Jurkat, Clone E6-1 (cell line): ENCODE measurements at places on chromosomes 7 and 10.

DNA sequence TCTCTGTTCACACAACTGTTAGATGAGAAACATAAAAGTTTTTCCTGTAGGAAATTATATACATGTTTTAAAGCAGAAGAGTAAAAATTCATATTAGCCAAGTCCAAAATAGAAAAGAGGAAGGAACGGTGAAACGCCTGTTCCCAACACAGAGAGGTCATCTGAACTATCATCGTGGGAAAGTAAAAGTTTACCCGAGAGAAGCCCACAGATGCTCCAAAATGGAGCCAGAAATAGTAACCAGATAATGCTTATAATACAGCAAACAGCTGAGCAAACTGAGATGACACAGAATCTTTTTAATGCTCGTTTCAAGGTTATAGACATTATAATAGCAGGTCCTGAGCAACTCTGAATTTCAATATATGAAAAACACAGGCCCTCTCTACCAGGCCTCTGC, 24.5 kb downstream of the FRMD4A start:
- DNase-seq: no peak

DNA sequence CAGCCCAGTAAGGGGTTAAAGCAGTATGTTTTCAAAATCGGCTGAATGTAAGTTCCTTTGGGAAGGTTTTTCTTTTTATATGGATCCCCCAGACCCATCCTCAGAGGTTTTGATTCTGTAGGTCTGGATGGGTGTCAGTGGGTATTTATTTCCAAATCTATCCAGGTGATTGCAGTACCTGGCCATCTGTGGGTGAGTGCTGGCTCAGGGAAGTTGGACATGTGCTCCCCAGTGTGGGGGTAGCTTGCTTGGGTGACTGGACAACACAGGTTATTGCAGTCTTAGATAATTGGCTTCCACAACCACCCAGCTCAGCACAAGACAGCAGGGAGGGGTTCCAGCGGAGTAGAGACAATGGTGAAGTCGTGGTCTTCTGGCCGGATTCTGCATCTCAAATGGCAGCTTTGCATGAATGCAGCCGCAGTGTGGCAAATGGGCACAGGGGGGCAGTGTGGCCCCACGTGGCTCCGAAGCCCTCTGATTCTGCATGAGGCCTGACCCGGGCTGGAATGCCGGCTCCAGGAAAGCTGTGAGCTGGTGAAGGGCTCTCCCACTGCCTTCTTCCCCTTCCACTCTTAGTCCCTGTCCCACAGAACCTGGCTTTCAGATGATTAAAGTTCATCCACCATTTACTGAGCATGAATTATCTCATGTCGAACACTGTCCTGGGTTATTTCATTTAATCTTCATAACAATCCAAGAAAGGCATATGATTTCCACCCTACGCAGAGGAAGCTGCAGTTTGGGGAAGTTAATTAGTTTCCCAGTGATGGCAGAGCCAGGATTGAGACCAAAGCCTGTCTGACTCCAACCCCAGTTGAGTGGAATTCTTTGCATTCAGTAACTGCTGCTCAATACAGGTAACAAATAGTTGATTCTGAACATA, 64.5 kb upstream of the SYPL1 start:
- peak; percentile 22 for DNase-seq

- DNase-seq: no peak
These were observed 1.6 kb upstream of the CRHR2 start for GRCh38 chr7:30683816-30684215.

GRCh38 chr7:44308596-44309270, 16.7 kb downstream of the CAMK2B start:
- no peak for DNase-seq

DNA sequence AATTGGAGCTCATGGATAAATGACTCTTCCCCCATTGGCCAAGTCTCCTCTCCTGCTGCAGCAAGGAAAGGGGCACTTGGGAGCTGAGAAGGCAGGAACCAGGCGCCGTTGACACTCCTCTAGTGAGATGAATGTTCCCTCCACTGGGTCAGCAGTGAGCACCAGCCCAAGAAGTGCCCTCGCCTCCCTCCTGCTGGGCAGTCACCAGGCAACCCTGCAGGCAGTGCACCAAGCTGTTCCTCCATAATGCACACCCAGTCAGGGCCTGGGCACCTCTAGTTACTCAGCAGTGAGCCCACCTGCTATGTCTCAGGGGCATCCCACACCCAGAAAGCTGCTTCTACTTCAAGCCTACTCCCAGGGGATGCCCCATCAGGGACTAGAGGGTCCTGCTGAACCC, 84.3 kb downstream of the KCNMA1 start:
- DNase-seq: no peak

DNA sequence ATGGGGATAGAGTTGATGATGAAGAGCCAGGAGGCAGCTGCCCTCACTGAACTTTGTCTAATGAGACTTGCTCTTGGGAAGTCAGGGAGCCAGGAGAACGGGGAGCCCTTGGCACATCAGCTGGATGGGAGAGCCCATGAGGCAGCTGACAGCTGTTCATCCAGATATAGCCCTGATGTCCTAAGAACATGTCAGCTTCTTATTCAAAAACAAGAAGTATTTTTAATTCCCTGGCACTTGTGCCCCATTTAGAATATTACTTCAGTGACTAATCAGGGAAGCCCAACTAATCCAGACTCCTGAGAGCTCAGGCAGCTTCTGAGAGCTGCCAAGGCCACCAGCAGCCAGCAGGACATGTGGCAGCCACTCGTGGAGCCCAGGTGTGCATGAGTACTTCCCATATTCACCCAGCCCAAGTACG, 363.4 kb downstream of the GRID1 start:
- DNase-seq: no peak

GRCh38 chr7:73706126-73707044, 13.1 kb downstream of the STX1A start:
- DNase-seq: no peak

GRCh38 chr10:776772-777171, 87.3 kb upstream of the DIP2C start:
- DNase-seq: no peak

DNA sequence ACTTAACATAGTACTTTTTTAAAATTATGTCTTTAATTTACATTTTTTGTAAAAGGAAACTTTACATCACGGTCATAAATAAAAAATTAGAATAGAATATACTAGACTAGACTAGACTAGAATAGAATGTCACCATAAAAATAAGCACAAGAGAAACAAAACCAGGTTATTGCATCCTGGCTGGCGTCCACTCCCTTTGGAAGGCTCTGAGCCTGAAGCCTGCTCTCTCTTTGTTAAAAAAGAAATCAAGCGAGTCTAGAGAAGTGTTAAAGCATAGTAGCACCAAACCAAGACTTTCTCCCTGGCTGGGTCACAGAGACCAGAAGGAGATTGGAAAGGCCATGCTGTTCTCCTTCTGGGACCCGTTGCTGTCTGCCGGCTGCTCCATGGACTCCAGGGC, 104.6 kb downstream of the C10orf105 start:
- DNase-seq: no peak

DNA sequence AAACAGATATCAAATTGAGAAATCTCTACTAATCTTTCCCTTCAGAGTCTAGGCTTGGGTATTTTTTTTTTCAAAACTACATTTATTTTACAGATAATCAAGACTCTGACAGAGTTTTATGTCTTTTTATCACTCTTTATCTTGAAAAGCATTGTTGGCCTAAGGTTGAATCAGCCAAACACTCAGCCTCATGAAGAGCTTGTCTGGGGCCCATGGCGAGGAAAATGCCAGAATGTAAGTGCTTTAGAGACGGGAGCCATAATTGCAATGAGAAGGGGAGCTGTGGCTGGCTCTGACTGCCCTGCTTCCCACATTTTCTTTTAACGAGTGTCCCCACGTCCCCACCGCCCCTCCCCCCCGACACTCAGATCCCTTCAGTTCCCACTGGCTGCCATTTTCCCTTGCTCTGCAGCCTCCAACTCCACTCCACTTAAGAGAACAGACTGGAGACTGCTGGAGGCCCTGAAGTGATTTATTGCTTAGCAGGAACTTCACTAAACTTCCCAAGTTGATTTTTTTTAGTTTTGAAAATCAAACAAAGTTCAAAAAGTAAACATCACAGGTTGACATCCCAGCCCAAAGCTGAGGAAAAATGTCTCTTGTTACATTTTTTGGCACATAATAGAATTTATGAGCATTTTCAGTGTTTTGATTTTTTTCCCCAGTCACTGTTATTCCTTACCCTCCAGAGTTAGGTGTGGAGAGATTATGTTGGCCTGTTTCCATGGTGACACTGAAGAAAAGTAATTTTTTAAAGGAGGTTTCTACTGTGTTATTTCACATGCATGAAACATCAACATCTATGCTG, 637.5 kb upstream of the GALNT17 start:
- no peak for DNase-seq

- peak; percentile 60 for DNase-seq
These were observed 41.4 kb upstream of the ZMIZ1 start for GRCh38 chr10:79027147-79028055.

DNA sequence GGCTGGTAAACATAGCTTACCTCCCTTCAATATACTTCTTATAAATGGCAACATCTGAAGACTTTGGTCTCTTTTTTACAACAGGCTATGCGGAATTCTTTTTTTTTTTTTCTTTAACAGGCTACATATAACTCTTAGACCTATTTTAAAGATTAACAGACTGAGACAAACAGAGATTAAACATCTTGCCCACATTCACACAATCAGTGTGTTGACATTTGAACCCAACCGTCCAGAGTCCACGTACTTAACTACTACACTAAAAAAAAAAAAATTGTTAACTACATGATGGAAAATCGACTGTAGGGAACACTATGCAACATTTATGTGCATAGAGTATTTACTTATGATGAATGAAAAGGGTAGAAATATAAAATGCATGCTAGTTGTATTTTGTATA, 298.5 kb downstream of the ELMO1 start:
- no peak for DNase-seq

DNA sequence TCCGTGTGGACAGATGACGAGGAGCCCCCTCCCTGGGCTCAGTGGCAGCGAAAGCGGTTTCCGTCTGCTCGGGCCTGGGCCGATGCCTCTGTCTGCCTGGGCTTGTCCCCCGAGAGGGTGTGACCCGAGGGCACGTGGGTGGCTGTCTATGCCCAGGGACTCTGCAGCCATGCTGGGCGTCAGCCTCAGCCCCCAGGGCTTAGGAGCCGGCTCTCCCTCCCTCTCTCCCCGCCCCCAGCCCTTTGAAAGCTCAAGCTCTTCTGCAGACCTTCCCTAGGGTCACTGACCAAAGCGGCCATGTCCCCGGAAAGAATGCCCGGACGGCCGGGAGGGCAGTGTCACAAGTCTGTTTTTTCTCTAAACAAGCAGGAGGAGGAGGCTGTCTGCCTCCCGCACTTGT, 7.1 kb downstream of the MICALL2 start:
- no peak for DNase-seq

- no peak for DNase-seq
These were observed 19.8 kb upstream of the CLDN12 start for GRCh38 chr7:90383422-90383821.

DNA sequence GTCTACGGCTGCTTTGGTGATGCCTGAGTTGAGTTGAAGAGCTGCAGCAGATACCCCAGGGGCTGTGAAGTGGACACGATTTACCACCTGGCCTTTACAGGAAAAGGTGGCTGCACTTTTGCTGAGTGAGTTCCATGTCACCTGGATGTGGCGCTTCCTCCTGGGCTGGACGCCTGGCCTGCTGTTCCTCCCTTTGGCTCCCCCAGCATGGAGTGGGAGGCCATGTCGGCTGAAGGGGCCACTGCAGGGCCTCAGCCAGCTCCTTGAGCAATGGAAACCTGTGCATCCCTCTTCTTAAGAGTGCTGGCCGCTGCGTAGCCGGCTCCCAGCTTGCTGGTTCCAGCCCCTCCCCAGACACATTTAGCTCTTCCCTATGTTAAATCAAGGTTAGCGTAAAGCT, 221.0 kb downstream of the GLRX3 start:
- no peak for DNase-seq

GRCh38 chr10:6019010-6019782, 41.9 kb upstream of the IL15RA start:
- DNase-seq: no peak

GRCh38 chr7:26278770-26279169, 12.9 kb upstream of the SNX10 start:
- DNase-seq: no peak

GRCh38 chr7:26369593-26369992, 77.9 kb downstream of the SNX10 start:
- peak; percentile 28 for DNase-seq

DNA sequence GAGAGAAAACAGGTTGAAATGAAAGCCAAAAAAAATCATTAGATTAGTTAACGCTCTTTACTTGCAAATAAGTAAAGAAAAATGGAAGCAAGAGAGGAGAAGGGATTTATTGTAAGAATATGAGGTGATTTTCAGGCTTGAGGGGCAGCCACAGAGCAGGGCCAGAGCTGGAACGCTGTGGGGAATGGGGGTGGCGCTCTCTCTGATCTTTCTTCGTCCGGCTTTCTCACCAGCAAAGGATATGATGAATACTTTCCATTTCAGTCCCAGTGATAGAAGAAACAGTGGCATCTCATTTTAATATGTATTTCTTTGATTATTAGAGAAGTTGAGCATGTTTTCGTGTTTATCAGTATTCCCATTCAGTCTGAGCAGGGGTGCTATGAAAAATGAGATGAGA, 112.2 kb downstream of the SKIDA1 start:
- DNase-seq: no peak

DNA sequence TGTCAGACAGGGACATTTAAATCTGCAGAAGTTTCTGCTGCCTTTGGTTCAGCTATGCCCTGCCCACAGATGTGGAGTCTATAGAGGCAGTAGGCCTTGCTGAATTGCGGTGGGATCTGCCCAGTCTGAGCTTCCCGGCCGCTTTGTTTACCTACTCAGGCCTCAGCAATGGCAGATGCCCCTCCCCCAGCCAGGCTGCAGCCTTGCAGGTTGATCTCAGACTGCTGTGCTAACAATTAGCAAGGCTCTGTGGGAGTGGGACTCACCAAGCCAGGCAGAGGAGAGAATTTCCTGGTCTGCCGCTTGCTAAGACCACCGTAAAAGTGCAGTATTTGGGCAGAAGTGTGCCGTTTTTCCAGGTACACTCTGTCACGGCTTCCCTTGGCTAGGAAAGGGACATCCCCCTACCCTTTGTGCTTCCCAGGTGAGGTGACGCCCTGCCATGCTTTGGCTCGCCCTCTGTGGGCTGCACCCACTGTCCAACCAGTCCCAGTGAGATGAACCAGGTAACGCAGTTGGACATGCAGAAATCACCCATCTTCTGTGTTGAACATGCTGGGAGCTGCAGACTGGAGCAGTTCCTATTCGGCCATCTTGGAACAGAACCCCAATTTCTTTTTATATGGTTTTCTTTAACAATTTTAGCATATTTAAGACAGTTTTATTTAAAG, 28.4 kb upstream of the VWDE start:
- no peak for DNase-seq

GRCh38 chr7:141072548-141073172, 1.2 kb upstream of the TMEM178B start:
- DNase-seq: peak; percentile 33

GRCh38 chr7:15602236-15602635, 40.4 kb upstream of the AGMO start:
- DNase-seq: no peak

- DNase-seq: no peak
These were observed 53.3 kb downstream of the WIPF3 start for GRCh38 chr7:29859524-29860185.

DNA sequence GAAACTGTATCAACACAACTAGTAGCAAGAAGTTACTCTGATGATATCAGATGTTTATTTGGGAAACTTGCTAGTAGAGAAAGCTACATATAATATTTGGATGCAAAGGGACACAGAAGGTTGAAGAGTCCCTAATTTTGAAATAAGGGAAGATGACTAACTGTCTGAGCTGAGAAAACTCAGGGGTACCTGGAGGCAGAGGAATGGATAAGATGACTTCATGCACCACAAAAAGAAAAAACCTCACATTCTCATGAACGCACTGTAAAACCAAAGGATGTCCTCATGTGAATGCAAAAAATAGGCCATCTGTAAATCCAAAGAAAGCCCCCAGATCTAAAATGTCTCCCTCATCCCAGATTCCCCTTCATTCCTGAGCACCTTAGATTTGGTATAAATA, 29.3 kb downstream of the PRSS2 start:
- peak; percentile 60 for DNase-seq
